LoVo (cell line): ENCODE measurements at places on chromosomes 1 and 21.

- DNase-seq, result no peak
Measured at GRCh38 chr1:150164779-150165178, 15.1 kb downstream of the PLEKHO1 start.

DNA sequence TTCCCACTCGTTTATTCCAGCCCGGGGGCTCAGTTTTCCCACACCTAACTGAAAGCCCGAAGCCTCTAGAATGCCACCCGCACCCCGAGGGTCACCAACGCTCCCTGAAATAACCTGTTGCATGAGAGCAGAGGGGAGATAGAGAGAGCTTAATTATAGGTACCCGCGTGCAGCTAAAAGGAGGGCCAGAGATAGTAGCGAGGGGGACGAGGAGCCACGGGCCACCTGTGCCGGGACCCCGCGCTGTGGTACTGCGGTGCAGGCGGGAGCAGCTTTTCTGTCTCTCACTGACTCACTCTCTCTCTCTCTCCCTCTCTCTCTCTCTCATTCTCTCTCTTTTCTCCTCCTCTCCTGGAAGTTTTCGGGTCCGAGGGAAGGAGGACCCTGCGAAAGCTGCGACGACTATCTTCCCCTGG is 716 bp downstream of the OLIG2 start:
- DNase-seq, result no peak

GRCh38 chr1:189929501-189930099 is 548.1 kb downstream of the BRINP3 start:
- no peak for DNase-seq

DNA sequence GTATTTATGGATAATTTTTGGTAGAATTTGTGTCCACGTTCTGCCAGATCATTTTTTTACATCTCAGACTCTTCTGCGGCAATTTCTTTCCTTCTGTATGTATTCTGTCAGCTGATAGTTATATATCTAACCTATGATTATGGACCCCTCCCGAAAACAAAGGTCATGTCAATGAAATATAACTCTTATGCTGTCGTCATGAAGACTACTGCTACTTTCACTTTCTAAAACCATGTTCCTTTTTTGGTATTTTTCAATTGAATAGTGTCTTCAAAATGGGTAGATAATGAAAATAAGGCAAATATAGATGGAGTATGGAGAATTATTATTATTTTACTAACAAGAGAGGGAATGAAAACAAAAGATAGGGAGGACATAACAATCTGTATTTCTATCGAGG is 3.2 kb downstream of the ANGPTL1 start:
- peak; percentile 35 for DNase-seq

GRCh38 chr1:27912429-27912828 is 22.4 kb upstream of the SMPDL3B start:
- DNase-seq, result no peak

- DNase-seq, result no peak
Measured at GRCh38 chr1:31814631-31815306, 1.1 kb downstream of the SPOCD1 start.

DNA sequence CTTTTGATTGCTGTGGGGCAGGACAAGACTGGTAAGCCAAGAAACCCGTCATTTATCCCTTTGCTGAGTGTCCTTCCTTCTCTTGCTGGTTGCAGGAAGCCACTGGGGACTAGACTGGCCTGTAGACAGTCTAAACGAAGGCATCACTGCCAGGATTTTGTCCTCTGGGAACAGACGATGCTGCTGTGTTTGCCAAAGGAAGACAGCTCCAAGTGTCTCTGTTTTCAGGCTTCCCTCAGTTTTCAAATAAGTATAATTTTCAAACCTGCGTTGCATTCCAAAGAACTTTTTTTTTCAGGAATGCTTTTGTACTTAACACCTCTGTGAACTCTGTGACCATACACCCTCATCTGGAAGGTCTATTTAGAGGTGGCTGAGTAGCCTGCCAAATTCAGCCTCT is 269.4 kb downstream of the HLX start:
- DNase-seq, result no peak

DNA sequence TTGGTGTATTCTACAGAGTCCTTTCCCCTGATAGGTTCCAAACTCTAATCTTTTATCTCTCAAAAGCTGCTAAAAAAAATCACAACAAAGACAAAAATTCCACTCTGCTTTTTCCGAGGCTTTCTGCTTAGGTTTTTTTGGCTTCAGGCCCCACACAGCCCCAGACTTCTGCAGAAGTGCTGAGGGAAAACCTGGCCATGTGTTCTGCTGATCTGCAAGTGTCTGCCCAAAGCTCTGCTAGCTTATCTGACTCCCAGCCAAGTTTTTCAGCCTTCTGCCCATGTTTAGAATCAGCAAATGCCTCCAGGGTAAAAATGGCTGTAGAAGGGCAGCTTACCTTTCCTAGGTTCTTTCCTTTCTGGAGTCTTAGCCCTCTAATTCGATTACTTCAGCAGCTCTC is 28.4 kb downstream of the DISP3 start:
- DNase-seq, result no peak

DNA sequence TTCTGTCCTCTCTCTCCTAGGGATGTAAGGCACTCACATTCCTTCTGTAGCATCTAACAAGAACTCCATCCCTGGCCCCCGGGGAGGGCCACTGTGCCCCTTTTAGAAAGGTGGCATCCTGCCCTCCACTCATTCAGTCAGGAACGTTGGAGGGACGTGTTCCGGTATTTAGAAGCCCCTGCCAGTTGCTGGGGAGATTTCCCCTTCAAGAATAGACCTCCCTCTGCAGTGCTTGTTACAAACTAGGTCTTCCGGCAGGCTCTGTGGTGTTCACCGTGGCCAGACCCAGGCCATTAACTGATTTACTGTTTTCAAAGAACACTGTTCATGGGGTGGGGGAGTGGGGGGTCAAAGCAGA is 779 bp downstream of the PCP4L1 start:
- DNase-seq, result no peak

DNA sequence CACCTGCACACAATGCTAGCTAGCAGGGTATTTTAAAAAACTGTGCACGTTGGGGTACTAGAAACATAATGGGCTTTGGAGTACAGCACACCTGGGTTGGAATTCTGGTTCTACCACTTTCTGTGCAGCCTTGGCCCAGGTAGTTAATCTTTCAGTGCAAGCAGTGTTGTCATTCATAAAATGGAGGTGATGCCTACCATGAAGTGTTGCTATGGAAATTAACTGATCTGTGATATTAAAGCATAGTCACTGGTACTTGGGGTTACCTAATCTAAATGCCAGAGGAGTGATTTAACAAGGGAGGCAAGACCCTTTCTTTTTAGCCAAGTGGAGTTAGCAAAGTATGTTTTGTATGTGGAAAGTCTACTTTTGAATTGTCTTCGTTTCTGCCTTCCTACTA is 18.0 kb downstream of the ATP1B1 start:
- DNase-seq, result no peak

DNA sequence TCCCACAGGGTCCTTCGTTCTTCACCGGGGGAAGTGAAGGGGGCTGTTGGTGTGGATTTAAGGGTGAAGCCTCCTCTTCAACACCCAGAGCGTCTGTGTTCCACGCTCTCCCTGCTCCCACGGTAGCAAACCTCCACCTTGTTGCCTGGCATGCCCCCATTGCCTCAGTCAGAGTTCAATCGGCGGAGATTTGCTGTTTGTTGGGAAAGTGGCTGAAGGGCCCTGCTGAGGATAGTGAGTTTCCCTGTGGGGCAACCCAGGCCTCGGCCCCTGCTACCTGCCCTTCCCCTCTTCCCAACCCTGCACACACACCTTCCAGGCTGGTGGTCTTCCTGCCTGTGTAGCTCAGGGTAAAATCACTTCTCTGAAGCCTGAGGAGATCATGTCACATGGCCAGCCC is 60.5 kb downstream of the TOR1AIP2 start:
- DNase-seq, result no peak

GRCh38 chr1:229153955-229154548 is 116.9 kb upstream of the RAB4A start:
- DNase-seq, result no peak

DNA sequence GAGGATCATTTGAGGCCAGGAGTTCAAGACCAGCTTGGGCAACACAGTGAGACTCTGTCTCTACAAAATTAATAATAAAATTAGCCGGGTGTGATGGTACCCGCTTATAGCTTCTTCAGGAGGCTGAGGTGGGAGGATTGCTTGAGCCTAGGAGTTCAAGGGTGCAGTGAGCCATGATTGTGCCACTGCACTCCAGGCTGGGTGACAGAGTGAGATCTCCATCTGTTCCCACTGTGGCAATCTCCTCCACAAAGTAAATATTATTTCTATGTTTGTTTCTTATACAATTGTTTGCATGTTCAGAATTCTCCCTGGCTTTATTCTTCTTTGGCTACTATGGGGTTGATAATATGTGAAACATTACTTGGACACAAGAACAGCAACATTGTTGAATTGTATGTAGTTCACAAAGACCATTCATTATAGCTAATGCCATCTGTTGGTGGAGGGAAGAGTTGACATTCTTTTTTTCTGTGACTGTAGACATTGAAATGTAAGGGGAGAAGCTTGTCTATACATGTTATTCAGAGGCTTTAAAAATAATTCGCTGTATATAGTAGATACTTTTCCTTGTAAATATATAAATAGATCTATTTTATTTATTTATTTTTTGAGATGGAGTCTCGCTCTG is 47.8 kb upstream of the SRSF10 start:
- peak; percentile 58 for DNase-seq

DNA sequence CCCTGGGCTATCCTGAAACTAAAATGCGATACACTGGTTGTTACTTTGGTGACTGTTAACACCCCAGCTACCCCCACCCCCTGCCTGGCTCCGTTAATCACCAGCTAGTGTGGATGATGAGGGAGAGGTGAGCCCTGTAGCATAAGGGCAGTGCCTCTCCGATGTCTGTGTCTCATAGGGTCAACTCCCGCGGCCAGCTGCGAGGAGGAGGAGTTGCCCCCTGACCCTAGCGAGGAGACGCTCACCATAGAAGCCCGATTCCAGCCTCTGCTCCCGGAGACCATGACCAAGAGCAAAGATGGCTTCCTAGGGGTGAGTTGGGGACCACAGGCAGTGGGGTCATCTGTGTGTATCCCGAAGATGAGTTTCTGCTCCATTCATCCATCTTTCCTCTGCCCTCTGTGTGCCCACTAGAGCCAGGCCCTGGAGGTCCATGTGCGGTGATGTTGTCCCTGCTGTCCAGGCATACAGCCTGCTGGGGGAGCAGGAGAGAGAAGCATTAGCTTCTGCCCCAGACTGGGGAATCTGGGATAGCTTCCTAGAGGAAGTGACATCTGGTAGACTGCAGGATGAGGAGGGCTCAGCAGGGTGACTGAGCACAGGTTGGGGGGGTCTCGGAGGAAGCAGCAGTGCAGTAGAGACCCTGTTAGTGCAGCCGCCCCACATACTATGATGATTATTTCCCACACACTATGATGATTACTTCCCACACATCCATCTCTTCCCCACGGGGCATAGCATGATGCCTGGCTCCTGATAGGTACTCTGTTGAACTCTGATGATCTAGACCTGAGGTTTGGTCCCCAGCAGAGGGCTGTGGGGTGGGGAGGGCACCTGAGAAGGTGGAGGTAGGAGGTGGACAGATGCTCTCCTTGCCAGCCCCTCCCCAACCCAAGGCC is 5.2 kb downstream of the SELENON start:
- no peak for DNase-seq

GRCh38 chr1:19577036-19577435 is 67.1 kb upstream of the NBL1 start:
- no peak for DNase-seq

GRCh38 chr1:39898648-39899603 is 2.8 kb downstream of the MYCL start:
- no peak for DNase-seq

- no peak for DNase-seq
Measured at GRCh38 chr1:44985747-44986359, 542 bp downstream of the EIF2B3 start.

- no peak for DNase-seq
Measured at GRCh38 chr1:112788561-112788960, 73.4 kb upstream of the PPM1J start.

DNA sequence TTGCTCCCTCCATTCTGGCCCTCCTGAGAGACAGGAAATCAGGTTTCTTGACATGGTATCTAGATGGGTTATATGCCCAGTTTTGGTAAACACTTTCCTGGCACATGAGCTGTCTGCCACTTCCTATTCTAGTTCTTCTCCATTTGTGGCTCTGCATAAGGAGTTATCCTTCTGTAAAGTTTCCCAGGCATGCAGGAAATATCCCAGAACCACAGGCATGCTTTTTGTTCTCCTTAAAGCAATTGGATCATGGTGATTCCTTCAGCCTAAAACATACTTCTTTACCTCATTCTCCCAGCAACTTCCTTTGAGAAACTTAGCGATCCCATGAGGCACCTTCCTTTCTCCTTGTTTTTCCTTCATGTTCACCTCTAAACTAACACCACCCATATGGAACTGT is 199.8 kb downstream of the CRB1 start:
- no peak for DNase-seq

DNA sequence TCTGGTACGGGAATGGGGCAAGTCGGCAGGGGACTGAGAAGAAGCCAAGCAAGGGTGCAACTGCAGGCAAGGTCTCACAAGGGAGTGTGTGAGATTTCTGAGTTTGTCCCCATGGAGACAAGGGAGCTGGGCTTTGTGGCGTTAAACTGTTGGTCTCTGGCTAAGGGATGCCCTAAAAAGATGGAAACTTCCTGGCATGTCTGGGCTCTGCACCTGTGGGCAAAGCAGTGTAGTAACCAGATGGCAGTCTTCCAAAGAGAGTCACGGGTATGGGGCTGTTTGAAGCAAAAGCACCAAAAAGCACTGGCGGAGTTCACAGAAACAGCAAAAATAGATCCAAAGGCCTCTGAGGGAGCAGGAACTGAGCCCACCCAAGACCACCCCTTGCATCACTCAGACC is 104.8 kb upstream of the SLC44A3 start:
- no peak for DNase-seq

GRCh38 chr21:36552434-36552785 is 72.5 kb upstream of the CLDN14 start:
- no peak for DNase-seq

DNA sequence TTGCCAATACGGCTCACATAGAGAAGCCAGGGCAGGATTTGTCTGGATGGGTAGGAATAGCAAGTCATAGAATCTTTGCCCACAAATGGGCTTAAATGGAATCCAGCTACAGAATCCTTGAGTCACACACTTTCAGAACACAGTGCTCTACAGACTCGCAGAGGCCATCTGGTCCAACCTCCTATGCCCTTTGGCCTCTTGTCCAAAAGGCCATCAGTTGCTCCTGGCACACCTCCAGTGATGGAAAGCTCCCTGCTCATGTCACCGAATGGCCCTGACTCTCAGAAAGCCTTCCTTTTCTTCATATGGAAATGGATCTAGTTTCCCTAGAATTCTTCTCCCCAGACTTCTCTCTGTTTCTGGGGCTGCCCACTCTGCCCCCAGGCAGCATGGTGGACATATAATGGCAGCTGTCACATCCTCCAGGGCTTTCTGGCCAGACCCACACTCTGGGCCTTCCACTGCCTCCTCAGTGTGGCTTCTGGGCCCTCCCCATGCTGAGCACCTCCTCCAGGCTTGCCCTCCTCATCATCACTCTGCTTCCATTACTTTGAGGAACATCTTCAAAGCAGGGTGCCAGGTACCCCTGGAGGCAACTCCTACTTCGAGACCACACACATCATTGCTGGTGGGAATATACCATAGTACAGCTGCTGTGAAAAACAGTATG is 33.6 kb upstream of the TRABD2B start:
- no peak for DNase-seq
